ENCODE measurements at places on chromosomes 5 and 9. TPM values are rescaled to one million over a fixed set of nuclear protein-coding genes. Genes with fewer than 3 reads are reported as not detected.

DNA sequence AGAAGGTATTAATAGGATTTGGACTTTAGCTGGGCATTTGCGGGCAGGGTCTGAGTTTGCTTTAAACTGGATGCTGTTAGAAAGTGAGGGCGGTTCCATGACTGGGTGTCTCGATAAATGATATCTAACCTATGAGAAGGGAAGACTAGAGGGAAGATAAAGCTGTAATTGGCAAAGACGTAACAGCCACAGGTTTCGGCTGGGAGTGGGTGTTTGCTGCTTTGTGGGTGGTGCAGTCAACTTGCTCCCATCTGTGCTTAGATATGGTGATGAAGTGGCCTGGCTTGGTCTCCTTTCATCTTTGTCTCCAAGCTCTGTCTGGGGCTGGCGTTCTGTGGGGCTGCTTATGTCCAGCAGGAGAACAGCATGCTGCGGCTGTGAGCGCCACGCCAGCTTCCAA is 23.3 kb downstream of the OR2V1 start:
- DNase-seq, result no peak

Gene MSX2
- total RNA-seq, result 0.42 TPM

DNA sequence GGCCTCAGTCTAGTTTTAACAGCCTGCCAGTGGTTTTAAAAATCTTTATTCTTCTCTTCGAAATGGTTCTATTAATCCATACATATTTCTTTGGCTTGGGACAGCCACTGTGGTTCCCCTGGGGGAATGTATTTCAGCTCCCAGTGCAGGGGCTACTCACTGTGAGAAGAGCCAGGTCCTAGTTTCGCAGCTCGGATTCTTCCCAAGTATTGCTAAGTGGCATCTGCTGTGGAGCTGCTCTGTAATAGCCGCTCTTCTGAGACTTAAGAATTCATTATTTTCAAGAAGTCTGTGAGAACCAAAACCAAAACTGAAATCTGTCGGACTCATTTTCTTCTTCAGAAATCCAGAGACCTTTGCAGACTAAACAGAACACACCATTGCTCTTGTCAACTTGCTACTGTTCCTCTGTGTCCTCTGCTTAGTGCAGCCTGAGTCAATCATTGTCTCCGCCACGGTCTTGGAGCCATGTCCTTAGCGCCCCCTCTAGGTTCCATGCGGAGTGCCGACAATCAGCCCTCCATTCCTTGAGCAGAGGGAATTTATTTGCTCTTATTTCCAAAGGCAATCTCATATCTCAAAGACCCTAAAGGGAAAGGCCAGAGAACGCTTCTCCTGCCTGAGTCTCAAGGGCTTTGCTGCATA is 478.2 kb downstream of the SPATA31D1 start:
- DNase-seq, result peak; percentile 81

Gene ANKRD18B
- 10.6 TPM for total RNA-seq

DNA sequence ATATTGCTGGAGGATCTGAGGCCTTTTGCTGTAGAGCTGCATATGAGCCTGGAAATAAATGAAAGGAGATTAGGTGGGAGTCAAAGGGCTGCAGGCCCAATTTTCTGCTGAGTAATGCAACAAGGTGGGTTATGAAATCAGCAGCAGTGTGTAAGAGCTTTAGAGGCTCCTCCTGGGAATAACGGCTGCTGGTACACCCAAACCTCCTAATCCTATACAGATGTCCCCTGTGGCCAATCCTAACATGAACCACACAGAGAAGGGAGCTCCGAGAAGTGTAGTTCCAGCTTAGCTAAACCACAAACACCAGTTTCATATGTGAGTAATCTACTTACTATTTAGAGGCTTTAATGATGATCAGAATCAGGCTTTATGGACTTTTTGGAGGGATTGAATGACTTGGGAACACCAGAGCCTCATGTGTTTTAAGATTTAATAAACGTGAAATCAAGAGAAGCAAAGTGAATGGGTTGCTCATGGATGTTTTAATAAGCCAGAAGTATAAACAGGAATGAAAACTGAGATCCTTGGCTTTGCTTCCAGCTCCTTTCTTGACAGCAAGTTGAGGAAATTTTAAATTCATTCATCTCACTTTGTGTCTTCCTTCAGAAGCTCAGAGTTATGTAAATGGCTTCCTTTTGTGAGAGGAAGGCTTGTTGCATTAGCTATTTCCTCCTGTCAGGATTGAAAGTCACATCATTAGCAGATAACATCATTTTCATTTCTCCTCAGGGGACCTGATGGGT is 437.5 kb downstream of the TMEM232 start:
- DNase-seq, result no peak

- no peak for DNase-seq
These were observed 113.9 kb downstream of the TAF11L14 start for GRCh38 chr5:17748201-17748600.

- DNase-seq, result no peak
These were observed 19.3 kb upstream of the HSPA9 start for GRCh38 chr5:138594305-138595058.

- peak; percentile 49 for DNase-seq
These were observed 152.0 kb downstream of the ERCC6L2 start for GRCh38 chr9:96027251-96028131.

Gene FAM151B
- total RNA-seq, result 0.72 TPM

- DNase-seq, result no peak
These were observed 52.5 kb downstream of the NR3C1 start for GRCh38 chr5:143350751-143351602.

Gene C9
- not detected for total RNA-seq

Gene ACOT12
- not detected for total RNA-seq

DNA sequence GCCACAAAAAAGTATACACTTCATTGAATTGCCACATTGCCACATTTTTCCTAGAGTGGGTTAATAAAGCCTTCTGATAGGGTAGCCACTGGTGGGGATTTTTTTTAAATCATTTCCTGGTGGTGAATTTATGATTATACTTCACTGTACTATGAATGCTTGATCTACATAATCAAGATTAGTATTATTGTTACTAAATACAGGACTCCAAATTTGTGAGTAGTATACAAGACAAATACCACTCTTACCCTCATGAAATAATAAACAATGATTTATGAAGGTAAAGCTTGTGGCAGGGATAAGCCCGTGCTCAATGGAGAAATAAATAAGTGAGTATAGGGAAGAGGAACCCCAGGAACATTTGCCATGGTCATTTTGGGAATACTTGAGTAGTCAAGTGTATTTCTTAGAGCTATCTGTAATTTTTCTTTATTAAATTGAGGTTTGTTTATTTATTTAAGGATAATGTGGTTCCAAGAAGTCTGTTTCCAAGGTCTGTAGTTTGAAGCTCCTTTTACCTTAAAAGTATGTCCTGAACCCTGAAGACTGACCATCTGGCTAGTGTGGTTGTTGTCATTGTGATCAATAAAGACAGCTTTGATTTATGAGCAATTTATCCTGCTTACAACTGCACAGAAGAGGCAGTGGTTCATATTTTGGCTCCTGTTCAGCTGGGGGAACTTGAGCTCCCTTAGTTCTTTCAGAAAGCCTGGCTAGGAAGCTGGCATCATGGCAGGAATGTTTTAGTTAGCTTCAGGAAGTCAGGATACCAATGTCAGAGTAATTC is 118.6 kb downstream of the ZSWIM6 start:
- no peak for DNase-seq

DNA sequence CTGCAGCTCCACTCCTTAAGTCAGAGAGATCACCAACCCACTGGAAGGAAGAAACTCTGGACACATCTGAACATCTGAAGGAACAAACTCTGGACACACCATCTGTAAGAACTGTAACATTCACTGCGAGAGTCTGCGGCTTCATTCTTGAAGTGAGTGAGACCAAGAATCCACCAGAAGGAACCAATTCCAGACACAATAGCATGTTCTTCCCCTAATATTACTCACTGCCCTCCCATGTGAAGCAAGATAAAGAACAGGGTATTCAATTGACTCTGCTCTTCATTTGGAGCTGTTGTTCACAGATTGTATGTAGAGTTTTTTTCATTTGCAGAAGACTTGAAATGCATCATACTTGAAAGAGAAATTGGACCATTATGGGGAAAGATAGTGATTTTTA is 10.8 kb downstream of the SAXO1 start:
- DNase-seq, result no peak

Gene IFNA2
- not detected for total RNA-seq

DNA sequence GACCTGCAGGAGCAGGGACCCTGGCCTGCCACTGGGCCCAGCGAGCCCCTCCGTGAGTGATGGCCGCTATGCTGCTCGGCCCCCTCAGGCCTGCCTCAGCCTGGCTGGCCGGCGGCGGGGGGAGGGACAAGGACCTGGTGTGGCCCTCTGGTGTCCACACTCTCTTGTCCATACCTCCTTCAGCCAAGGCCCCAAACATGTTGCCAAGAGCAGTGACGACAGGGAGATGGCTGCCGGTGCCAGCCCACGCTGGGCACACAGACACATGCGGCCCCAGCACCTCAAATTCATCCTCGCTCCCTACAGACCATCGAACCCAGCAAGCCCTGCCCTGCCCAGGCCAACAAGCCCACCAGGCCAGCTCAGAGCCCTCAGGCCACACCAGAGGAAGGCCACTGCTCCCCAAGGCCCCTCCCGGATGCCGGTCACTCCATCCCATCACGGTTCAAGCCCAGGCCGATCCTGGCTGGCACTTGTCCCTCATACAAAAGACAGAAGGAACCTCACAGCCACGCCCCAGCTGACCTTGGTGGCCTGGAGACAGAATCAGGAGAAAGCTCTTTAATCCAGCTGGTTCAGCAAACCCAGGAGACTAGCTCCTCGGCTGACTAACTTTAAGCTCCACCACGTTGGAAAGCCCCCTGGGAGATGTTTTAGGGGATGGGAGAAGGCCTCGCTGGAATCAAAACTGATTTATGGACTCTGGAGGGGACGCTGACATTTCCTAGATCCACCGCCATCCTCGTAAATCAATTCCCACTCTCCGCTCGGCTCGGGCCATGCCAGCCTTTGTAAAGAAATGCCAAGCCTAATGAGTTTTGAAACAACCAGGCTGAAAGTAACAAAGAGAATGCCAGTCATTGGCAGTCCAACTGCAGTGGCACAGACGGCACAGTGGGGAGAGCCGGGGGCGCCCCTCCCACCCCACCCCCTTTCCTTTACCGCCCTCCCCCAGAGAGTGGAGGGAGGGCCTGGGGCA is 84.9 kb downstream of the VAV2 start:
- no peak for DNase-seq

DNA sequence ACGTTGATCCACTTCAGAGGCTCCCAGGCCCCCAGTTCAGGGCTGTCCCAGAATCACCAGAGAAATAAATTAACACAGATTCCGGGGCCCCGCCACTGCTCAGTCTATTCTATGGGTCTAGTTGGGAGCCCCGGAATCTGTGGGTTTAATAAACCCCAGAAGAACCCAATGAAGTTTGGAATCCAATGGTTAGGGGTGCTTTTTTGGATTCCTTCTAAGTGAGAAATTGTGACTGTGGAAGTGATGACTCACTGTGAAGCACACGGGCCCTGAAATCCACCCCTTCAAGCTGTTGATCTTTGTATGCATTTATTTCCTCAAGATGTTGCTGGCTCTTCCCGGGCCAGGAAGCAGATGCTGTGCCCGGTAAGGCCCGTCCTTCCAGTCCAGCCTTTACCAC is 57.3 kb upstream of the SLC28A3 start:
- DNase-seq, result no peak

Gene CACNA1B
- total RNA-seq, result 7.8 TPM

Gene BARHL1
- total RNA-seq, result not detected

GRCh38 chr5:125394661-125395280 is 648.3 kb upstream of the ZNF608 start:
- DNase-seq, result no peak

Gene ADCY2
- 31.3 TPM for total RNA-seq

DNA sequence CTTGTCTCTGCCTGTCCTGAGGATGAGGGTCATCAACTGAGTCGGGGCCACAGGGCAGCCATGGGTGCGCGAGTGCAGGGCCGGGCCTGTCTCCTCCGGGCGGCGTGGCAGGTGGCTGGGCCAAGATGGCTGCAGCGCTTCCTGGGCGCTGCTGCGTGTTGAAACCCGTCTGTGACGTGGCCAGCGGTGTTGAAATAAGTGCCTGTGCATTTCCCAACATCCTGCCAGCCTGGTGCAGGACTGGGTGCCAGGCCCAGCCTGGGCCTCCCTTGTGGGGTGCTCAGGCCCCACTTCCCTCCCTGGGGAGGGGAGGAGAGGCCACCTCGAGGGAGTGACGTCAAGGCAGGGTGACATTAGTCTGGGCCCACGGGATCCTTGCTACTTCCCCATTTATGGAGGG is 45.5 kb downstream of the RXRA start:
- DNase-seq, result no peak

DNA sequence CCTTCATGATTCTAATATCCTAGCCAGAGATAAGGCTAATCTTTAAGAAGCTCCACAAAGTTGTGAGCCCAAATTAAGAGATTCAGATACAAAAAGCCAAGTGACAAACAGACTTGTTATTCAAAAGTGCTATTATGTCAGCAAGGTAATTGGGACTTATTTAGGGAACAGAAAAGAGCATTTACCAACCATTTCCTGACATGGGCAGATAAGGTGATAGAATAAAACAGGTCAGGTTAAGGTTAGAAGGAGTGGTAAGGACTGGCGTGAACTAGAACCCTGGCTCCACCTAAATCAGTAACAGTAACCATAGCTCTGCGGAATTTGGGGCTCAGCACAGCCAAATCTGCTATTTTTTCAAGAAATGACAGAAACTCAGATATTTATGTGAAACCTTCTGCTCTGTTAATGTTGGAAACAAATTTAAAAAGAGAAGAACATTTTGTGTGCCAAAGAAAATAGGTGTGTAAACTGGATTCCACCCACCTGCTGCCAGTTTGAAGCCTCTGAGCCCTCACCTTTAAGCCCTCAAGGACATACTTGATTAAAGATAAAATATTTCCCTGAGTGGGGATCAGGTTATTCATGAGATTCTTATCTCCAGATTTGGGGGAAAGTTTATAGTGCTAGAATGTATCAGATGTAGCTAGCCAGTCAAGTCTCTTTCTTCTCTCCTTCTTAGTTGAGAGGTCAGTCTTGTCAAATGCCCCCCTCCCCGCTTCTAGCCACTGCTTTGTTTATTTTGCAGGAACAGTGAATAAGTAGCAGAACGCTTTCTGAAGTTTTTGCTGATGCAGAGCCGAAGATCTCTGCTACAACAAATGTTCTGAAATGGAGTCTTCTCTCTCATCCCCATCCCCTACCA is 10.2 kb upstream of the ERMP1 start:
- DNase-seq, result no peak

- peak; percentile 82 for DNase-seq
These were observed 709 bp downstream of the ELL2 start for GRCh38 chr5:95960667-95961616.

DNA sequence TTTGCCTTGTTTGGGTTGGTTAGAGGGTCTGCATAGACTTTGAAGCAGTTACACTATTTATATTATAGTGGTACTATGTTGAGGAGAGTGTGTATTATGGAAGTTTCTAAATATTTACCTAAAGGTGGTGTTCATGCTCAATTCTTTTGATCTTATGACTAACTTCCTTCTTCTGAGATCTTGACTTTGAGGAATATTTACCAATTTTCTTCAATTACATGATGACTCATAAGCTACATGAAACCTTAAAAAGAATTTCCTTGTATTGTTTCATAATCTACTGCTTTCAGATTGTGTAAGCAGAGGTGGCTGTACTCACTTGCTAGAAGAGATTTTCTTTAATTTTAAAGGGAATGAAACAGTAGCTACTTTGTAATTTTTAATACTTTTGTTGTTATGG is 276.1 kb downstream of the TAF11L14 start:
- DNase-seq, result no peak

Gene TICAM2
- total RNA-seq, result 0.33 TPM
